ENCODE measurements at places on chromosomes 6 and 20. TPM values are rescaled to one million over a fixed set of nuclear protein-coding genes. Genes with fewer than 3 reads are reported as not detected.

HLA-DOA gene
- total RNA-seq, result 0.16 TPM

PGC gene
- total RNA-seq, result not detected

C6orf163 gene
- 1.3 TPM for total RNA-seq

NOTCH4 gene
- total RNA-seq, result 1.7 TPM

SMOC2 gene
- 0.05 TPM for total RNA-seq

GUCA1A gene
- not detected for total RNA-seq

CCM2L gene
- 0.08 TPM for total RNA-seq

FOXS1 gene
- total RNA-seq, result not detected

PNLDC1 gene
- not detected for total RNA-seq

Data from SK-MEL-5 (cell line).